AML-193 (cell line): ENCODE measurements at places on chromosomes 12 and 14.

DNA sequence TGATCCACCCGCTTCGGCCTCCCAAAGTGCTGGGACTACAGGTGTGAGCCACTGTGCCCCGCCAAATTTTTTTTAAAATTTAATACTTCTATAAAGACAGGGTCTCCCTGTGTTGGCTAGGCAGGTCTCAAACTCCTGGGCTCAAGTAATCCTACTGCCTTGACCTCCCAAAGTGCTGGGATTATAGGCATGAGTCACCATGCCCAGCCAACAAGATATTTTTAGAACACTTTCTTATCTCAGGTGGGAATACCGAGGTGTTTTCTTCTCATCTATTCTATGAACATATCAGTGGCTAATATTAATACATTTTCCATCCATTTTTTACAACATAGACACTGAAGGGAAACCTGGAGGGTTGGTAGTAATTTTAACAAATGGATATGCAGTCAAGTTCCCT is 38.0 kb upstream of the DHRS4 start:
- no peak for DNase-seq

DNA sequence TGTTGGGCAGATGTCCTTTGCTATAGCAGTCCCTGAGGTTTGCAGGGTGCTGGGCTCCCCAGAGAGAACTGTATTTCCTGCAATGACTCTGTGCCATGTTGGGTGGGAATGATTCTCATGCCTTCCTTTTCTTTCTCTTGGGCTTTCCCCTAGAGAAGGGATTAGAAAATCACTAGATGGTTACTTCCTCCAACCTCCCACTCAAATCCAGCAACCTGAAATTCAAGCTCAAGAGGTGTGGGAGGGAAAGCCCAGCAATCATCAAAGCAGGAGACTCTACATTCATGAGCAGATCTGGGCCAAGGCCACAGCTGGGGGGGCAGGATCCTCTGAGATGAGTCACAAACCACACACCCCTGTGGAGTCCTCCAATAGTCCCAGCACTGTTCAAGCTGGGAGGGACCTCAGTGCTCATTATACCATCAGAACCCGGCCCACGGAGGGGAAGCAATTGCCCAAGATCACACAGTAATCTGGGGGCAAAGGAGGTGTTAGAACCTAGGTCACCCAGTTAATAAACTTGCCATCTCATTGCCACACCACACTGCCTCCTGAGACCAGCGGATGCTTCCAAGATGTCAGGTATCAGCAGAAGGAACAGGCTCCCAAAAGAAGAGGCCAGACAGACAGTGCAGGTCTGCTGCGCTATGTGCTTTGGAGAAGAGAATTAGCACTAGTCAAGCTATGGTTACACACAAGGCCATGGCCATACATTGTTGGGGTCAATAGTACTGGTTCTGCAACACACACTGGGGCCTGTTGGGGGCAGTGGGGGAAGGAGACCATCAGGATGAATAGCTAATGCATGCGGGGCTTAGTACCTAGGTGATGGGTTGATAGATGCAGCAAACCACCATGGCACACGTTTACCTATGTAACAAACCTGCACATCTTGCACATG is 65.7 kb downstream of the TTC9 start:
- peak; percentile 1 for DNase-seq

- DNase-seq, result no peak
Observed at GRCh38 chr12:132430838-132431774, 58.8 kb upstream of the FBRSL1 start.

DNA sequence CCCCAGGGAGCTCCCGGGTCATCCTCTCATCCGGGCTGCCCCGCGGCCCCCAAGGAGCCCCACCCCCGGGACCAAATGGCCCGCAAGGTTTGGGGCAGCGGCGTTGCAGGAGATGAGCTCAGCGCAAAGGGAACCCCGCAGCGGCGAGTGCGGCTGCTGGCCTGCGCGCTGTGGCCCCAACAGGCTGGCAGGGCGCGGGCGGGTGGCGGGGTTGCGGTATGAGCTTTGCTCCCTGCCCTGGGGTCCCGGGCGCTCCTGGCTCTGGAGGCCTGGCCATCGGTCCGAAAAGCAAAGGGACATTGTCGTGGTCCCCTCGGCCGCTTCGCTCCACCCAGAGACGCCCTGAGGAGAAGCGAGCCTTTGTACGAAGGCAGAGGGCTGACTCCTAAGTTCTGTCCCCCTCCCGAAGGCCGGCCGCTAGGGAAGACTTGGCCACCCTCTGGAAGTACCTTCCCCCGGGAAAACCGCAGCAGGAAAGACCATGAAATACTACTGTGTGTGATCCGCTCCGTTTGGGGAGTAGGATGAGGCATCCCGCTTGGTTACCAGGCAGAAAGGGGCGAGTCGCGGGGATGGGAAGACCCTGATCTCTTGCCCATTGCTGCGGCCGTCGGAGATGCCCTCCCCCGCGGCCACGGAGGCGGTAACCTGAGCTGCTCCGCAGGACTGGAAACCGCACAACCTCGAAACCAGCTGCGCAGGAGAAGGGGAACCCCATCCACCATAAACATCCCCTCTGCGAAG is 620 bp upstream of the NID2 start:
- no peak for DNase-seq
